Activated CD8-positive, alpha-beta T cell treated with anti-CD3 and anti-CD28 coated beads for 36 hours (primary cell): ENCODE measurements at places on chromosomes 2 and 18. TPM values are rescaled to one million over a fixed set of nuclear protein-coding genes. Genes with fewer than 3 reads are reported as not detected.

DNA sequence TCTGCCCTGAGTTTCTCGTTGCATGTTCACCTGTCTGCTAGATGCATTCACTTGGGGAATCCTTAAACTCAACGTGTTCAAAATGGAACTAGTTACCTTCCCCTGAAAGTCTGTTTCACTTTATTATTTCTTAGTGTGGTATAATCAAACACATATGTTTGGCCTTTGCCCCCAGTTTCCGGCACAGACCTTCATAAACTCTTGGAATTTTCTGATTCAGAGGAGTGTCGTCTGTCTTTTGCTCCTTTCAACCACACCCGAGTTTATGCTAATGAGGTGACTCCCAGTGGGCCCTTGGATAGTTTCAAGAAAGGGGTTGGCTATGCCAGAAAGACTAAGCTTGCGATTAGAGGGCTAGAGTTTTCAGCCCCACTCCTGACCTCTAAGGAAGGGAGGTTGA, 198.9 kb downstream of the CDCA7 start:
- peaks cover 21% of the 10 kb centered on the region for H3K27me3 ChIP-seq
- no peak overlapping the region for H3K4me3 ChIP-seq
- no peaks in the 10 kb centered on the region for H3K36me3 ChIP-seq
- DNase-seq = no peak
- H3K4me1 ChIP-seq = no peaks in the 10 kb centered on the region

DNA sequence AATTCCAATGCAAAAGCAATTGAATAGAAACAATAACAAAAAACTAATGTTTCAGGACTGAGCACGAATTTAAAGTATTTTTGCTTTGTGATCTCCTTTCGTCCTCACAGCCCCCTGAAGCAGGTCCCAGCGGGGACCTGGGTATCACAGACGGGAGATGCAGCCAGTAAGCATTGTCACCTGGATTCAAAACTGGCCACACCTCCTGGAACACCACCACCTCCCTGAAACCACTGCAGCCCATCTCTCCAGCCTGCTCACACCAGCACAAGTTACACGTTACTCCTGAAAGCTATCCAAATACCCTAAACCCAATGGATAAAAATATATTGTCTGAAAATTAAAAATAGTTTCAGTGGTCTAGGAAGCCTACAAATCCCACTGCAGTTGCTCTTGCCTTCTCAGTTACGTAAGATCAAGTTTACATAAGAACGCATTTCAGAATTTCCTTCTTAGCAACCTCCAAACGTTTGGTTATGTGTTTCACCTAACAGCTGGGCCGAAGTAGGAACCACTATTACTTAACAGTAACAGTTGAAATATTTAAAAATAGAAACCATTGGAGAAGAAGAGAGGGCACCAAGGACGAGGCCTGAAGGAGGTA, 178.0 kb downstream of the HDAC4 start:
- peak overlapping the region; percentile 45 for H3K4me3 ChIP-seq
- H3K36me3 ChIP-seq = peaks cover 1% of the 10 kb centered on the region

DNA sequence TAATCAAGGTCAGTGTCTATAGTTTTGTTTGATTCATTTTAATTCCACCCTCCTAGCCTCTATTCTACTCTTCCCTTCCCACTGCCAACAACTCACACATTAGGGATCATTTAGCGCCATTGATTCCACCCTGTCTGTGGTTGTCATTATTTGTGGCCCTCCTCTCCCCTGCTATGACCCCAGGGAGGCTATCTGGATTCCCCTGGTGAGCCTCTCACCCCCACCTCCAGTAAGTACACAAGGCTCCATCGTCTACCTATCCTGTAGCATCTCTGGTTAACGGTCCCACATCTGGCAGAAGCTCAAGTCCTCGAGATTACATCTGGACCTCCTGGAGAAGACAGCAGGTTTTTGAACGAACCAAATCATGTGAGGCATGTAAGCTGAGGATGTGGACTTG, 27.4 kb downstream of the UPP2 start:
- DNase-seq = no peak
- H3K4me3 ChIP-seq = no peak overlapping the region
- no peaks in the 10 kb centered on the region for H3K4me1 ChIP-seq
- no peaks in the 10 kb centered on the region for H3K36me3 ChIP-seq
- H3K27me3 ChIP-seq = peaks cover 6% of the 10 kb centered on the region
- no peak overlapping the region for H3K27ac ChIP-seq

DNA sequence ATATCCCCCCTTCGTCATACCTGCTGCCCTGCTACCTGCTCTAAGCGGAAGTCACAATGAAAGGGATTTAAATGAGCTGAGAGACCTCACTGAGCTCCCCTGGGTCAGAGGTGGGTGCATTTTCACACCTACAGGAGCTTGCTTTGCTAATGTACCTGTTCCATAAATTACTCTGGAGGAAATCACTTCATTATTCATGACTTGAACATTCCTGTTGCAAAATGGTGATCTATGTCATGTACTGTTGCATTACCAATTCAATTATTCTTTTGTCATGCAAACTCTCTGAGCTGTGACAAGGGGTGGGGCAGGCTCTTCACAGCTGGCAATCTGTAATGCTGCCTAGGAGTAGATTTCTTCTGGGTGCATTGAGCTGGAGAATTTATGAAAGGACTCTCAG, 761.3 kb downstream of the TSN start:
- H3K4me1 ChIP-seq = no peaks in the 10 kb centered on the region
- H3K27me3 ChIP-seq = no peaks in the 10 kb centered on the region
- H3K4me3 ChIP-seq = no peak overlapping the region
- no peaks in the 10 kb centered on the region for H3K36me3 ChIP-seq
- H3K27ac ChIP-seq = no peak overlapping the region

DNA sequence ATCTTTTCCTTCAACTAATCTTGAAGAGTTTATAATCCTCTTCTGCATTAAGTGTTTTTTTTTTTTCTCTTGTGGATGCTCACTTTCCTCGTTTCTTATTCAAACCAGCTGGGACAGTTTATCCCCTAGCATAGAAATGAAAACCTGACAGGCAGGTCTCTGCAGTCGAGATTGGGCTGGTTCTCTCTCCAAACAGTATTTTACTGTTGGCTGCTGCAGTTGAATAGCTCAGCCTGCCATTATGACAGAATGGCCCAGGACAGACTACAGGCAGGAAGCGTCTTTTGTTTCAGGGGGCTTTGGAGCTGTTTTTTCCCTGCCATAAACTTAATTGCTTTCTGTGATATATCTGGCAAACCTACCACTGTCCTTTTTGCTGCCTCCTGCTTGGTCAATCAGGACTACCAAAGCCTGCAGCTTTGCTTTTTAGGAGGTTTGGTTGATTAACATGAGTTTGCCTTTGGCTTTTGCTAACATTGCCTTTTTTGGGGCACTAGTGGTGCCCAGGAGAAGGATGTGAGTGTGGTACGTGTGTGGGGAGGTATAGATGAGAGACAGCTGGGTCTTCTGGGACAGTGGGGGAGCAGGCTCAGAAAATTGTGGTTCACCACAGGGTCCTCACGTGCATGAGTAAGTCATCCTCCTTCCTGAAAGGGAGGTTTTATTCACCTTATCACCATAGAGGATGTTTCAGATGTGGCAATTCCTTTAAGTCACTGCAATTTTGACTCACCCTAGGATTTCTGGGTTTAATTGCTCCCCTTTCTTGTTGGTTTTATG, 128.7 kb downstream of the LYPD6B start:
- H3K27me3 ChIP-seq = peaks cover 37% of the 10 kb centered on the region
- H3K36me3 ChIP-seq = no peaks in the 10 kb centered on the region
- DNase-seq = peak; percentile 86
- H3K4me3 ChIP-seq = peak overlapping the region; percentile 3
- H3K27ac ChIP-seq = no peak overlapping the region

- H3K4me1 ChIP-seq = no peaks in the 10 kb centered on the region
- H3K36me3 ChIP-seq = no peaks in the 10 kb centered on the region
- H3K27me3 ChIP-seq = peaks cover 42% of the 10 kb centered on the region
- no peak for DNase-seq
- H3K4me3 ChIP-seq = no peak overlapping the region
Measured at GRCh38 chr2:13014783-13015182, 298.0 kb downstream of the TRIB2 start.

GRCh38 chr18:79787865-79788733, 9.6 kb upstream of the KCNG2 start:
- no peak overlapping the region for H3K27ac ChIP-seq
- no peak overlapping the region for H3K4me3 ChIP-seq
- DNase-seq = no peak
- peaks cover 55% of the 10 kb centered on the region for H3K27me3 ChIP-seq
- peaks cover 16% of the 10 kb centered on the region for H3K4me1 ChIP-seq

- peak; percentile 47 for DNase-seq
- peaks cover 38% of the 10 kb centered on the region for H3K36me3 ChIP-seq
- H3K4me1 ChIP-seq = peaks cover 66% of the 10 kb centered on the region
- peak overlapping the region; percentile 58 for H3K4me3 ChIP-seq
- no peaks in the 10 kb centered on the region for H3K27me3 ChIP-seq
Measured at GRCh38 chr2:233400341-233400740, 46.0 kb downstream of the DGKD start.

Gene APCDD1
- total RNA-seq = not detected

Gene ALPP
- not detected for total RNA-seq

Gene MTCL1
- total RNA-seq = 0.25 TPM

Gene UGT1A10
- not detected for total RNA-seq

Gene GPR39
- not detected for total RNA-seq
